ENCODE measurements at places on chromosomes 4 and X.

DNA sequence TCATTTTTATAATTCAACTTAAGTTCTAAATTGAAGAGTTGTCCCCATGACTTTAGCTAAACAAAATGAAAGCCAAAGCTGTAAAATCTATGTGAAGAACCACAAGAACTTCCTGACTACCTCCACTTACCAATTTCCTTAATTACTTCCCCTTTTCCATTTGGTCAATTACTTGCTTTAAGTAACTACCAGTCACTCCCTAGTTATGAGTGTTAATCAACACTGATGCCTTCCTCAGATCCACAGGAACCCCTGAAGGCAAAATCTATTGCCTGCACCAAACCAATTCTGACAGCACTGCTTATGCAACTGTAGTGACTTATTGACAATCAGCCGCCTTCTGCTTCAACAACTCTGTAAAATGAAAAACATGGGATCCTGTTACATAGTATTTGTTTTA is 10.5 kb downstream of the RBMX start:
- DNase-seq = no peak

- no peak for DNase-seq
Observed at GRCh38 chr4:172546782-172547181, 621.8 kb upstream of the GALNT7 start.

GRCh38 chrX:13215729-13216128 is 104.1 kb downstream of the ATXN3L start:
- no peak for DNase-seq

DNA sequence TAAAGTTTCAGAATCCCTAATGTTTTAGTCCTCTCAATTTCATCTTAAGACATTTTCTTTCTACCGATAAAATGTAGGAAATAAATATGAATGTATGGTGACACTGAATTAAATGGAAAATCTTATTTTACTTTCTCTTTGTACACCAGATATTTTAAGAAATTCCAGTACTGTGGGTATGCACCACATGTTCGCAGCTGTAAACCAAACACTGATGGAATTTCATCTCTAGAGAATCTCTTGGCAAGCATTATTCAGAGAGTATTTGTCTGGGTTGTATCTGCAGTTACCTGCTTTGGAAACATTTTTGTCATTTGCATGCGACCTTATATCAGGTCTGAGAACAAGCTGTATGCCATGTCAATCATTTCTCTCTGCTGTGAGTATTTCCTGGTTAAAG is 26.9 kb downstream of the C4orf46 start:
- no peak for DNase-seq

DNA sequence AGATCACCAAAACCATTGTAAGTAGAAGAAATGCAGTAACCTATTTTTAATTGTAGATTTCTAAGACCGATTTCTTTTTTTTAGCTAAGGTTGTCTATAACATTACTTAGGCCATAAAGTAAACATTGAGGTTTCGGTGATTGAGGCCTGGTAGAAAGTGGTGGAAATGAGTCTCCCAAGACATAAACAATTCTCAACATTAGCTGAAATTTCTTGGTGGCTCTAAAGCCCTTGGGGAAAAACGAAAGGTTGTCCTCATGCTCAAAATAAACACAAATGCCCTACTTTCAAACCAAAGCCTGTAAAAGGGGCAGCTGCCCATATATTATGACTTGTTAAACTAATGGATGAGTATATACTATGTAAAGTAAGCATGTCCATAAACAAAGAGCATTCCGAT is 98.8 kb downstream of the SCFD2 start:
- DNase-seq = no peak

DNA sequence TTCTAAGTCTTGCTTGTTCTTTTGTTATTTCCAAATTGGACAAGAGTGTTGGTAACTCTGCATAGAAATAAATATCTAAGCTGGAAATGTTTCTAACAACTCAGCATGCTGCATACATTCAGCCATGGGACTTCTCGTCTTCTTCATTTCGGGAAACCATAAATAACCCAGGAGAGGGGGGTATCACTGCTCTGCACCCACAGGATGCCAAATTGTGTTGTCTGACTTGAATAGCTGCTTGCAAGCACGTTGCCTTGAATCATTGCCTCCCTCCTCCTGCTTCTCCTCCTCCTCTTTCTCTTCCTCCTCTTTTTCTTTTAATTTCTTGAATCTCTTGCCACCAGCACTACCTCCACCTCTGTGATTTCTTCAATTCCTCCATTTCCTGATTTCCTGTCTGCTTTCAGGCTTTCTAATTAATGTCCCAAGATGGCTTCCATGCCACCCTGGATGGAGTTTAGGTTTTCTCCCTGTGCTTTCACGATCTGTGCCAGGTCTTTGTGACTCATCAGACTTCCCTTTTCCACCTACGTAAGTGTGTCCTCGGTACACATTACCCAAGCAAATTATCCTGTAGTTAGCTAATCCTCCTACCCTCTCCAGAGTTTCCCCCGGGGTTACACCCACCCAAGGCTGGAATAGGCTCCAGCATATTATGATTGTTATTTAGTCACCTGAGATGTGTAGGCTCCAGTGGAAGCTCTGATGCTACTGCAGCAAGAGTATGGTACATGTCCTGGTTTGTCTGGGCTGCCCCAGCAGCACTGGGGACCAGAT is 122.6 kb upstream of the VCX3B start:
- DNase-seq = peak; percentile 72

DNA sequence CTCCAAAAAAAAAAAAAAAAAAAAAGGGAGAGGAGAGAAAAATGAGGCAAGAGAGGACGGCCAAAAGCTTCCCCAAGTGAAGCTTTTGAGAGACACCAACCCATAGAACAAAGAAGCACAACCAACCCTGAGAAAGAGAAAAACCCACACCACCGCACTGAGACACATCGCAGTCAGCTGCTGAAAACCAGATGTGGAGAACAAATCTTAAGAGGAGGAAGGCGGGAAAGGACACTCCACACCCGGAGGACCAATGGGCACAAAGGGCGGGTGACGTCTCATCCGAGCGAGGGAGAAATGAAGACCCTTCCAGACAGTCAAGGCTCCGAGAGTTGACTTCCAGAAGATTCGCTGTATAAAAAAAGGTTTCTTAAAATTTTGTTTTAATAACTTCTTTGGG is 112.1 kb downstream of the AFAP1 start:
- no peak for DNase-seq

DNA sequence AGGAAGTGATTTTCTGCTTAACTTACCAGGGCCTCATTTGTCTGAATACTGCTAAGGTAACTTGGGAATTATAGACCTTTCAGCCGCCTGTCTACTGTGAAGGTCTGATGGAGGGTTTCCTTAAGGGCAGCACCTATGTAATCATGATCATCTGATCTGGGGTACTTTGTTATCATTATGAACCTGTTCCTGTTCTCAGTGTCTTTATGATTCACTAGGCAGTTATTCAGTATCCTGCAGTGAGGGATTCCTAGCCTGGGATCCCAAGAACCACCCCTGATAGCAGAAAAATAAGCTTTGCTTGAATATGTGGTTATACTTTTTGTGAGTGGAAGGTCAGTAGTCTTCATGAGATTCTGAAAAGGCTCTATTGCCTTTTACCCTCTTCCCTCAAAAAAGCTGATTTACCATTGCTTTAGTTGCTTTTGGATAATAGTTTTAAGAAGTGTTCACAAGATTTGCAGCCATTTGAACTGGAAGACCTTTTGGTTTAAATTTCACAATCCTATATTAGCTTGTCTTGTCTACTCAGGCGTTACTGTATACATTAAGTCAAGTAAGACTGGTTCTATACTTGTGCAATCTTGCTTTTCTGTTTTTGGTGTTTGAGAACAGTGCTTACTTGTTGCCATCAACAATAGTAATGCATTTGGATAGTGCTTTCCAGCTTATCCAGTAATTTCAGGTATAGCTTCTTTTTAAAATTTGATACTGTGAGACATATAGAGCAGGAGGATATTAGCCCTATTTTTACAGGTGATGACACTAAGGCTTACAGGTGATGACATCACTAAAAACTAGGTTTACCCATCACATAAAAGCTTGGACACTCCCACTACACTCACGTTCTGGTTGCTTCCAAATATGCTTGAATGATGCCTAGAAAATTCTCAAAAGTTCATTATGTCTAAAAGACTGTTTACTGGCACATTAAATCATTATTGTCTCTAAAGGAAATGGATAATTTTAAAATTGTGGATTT is 60.0 kb downstream of the FHIP1A start:
- no peak for DNase-seq

GRCh38 chr4:108331905-108332632 is 163.3 kb upstream of the LEF1 start:
- DNase-seq = no peak

GRCh38 chrX:12955882-12956703 is 18.8 kb upstream of the TMSB4X start:
- DNase-seq = no peak

DNA sequence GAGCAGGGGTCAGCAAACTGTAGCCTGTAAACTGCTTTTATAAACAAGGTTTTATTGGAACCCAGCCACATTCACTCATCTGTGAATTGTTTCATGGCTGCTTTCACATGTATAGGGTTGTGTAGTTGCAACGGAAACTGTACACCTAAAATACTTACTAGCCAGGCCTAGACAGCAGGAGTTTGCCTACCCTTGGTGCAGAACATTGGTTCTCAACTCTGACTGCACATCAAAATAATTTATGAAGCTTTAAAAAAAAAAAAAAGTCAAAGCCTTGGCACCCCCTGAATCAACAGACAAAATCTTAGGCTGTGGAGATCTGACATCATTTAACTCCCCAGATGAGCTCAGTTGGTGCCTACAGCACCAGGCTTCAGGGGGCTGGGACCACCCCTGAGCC is 27.8 kb downstream of the ADGRA3 start:
- peak; percentile 72 for DNase-seq

DNA sequence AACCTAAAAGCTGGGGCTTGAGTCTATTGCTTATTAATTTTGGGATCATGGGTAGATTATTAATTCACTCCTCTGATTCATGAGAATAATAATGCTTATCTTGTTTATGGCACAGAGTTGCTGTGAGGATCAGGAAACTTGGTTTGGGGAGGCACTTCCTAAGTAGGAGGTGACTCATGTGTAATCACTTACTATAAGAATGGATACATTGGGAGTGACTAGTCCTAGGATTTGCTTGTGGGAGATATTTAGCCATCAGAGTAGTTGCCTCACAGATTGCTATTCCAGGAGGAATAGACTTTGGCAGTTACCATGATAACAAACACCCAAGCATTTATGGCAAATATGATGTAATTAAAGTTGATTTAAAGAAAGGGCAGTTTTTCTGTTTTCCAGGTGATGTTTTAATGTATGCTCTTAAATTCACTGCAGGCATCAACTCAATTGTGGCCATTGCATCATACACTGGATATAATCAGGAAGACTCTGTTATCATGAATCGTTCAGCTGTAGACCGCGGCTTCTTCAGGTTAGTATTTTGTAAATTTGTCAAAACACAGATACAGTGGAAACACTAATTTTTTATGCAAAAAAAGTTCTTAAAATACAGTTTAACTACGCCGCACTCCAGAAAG is 41.9 kb downstream of the POLR2B start:
- no peak for DNase-seq

- no peak for DNase-seq
Observed at GRCh38 chr4:16952896-16953630, 54.6 kb upstream of the LDB2 start.

GRCh38 chr4:89998469-89999011 is 103.9 kb downstream of the MMRN1 start:
- peak; percentile 99 for DNase-seq

DNA sequence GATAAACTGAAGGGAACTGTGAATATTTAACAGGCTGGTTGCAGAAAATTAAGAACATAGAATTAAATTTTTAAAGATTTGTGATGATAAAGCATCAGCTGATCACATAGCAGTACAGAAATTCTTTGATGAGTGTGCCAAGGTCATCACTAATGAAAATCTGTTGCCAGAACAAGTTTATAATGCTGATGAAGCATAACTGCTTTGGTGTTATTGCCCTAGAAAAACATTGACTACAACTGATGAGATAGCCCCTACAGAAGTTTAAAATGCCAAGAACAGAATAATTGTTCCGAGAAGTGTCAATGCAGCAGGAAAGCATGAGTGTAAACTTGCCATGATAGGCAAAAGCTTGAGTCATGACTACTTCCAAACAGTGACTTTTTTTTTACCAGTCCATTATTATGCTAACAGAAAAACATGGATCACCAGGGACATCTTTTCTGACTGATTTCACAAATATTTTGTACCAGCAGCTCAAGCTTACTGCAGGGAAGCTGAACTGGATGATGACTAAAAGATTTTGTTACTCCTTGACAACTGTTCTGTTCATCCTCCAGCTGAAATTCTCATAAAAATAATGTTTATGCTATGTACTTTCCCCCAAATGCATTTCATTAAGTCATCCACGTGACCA is 1136.6 kb downstream of the FAT4 start:
- DNase-seq = no peak

- no peak for DNase-seq
Observed at GRCh38 chr4:30396772-30397475, 323.2 kb upstream of the PCDH7 start.

DNA sequence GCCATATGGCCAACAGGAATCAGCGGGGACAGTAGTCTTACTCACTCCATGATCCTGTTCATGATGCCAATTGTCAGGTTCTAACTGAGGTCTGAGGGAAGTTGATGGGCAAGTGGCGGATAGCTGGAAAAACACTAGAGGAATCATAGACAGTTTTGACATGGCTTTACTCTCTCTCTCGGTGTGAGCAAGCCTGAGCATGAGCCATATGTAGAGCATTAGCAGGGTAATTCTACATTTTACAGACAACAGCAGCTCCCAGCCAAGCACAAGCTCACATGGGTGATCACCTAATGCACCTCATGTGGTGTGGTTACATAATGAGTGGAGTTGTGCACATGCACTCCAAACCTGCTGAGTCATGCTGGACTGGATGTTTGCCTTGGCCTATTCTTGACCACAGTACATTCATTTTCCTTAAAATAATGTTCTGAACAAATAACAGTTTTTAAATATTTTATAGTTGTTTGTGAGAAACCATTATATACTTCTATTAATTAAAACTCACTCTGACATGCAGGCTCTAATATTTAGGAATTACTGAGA is 429.2 kb downstream of the GPAT3 start:
- peak; percentile 7 for DNase-seq

- no peak for DNase-seq
Observed at GRCh38 chr4:185227713-185228278, 18.4 kb downstream of the SNX25 start.

- no peak for DNase-seq
Observed at GRCh38 chr4:68953056-68953596, 1.5 kb upstream of the UGT2A3 start.

GRCh38 chrX:43615660-43616059 is 40.4 kb upstream of the MAOA start:
- no peak for DNase-seq

GRCh38 chr4:41795796-41796385 is 47.4 kb upstream of the PHOX2B start:
- no peak for DNase-seq

DNA sequence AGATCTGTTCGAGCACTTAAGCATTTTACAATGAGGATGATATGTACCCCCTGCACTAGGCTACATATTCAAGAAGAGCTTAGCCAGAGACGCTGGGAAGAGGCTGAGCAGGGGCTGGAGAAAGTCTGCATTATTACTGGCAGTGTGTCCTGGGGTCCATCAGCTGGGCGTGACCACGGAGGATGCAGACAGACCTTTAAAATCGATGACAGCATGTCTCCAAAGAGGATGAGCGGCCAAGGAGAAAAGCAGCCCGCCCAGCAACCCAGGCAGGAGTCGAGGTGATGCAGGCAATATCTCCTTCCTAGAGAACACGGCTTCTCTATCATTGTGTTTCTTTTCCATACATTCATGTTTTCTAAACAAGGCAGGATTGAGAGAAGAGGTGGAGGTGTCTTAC is 300.7 kb downstream of the USP46 start:
- DNase-seq = no peak

Measured in NCI-H69 (cell line).